ENCODE measurements at places on chromosomes 12 and 14. TPM values are rescaled to one million over a fixed set of nuclear protein-coding genes. Genes with fewer than 3 reads are reported as not detected.

GRCh38 chr14:51581017-51581881 is 70.5 kb upstream of the FRMD6 start:
- DNase-seq = no peak

DNA sequence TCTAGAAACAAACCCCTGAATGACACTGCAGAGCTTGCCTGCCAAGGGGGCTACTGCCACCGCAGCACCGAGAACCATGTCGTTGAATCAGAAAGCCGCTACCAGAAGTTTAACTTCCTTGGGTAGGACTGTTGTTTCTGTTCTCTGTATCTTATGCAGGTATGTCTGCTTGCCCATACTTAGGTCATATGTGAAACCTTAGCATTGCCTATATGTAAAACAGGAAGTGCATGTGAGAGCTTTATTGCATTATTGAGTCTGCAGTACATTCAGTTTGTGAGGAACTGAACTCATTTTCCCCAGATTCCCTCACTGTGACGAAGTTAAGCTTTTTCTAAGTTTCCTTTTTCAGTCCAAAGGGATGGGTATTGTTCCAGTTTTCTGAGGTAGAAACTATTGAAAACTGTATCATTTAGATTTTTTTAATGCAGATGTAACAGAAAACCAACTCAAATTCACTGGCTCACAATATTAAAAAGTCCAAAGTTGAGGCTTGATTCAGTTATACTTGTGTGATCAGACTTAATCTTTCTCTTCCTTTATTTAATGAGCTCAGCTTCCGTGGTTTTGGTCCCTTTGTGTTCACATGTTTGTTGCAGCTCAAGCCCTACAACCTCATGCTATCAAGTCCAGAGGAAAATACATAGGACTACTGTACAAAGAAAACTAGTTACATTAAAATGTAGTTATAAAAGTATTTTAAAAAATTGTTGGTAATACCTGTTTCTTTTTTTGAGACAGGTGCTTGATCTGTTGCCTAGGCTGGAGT is 6.9 kb downstream of the FBXO34 start:
- DNase-seq = no peak

The CACNA1C gene
- 1.6 TPM for polyA plus RNA-seq

GRCh38 chr12:19411234-19412204 is 27.8 kb upstream of the AEBP2 start:
- DNase-seq = no peak
